Kidney glomerular epithelial cell (primary cell): ENCODE measurements at places on chromosomes 1 and 21.

DNA sequence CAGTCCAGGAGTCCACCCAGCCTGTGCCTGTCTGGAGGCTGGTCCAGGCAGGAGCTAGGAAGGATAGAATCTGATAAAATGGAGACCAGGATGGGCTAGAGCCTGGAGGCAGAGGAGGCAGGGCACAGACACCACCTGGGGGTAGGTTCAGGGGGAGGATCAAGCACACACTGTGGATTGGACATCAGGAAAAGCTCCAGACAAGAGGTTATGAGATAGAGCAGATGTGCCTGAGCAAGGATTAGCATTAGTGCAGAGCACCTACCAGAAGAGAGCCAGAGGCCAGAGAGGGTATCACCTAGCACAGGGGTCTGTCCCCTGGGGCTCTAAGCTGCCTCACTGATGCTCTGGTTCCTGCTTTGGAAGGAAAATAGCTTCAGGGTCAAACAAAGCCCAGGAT lies 216.7 kb upstream of the ZC3H12A start:
- DNase-seq: no peak

GRCh38 chr1:178918308-178918707 lies 47.4 kb upstream of the ANGPTL1 start:
- no peak for DNase-seq

- DNase-seq: no peak
Measured at GRCh38 chr1:113872219-113872935, 865 bp upstream of the PTPN22 start.

- DNase-seq: no peak
Measured at GRCh38 chr1:113938192-113938591, 9.1 kb downstream of the HIPK1 start.

GRCh38 chr1:46077644-46078043 lies 54.8 kb downstream of the PIK3R3 start:
- no peak for DNase-seq

GRCh38 chr1:37944816-37945215 lies 2.0 kb downstream of the INPP5B start:
- DNase-seq: no peak

DNA sequence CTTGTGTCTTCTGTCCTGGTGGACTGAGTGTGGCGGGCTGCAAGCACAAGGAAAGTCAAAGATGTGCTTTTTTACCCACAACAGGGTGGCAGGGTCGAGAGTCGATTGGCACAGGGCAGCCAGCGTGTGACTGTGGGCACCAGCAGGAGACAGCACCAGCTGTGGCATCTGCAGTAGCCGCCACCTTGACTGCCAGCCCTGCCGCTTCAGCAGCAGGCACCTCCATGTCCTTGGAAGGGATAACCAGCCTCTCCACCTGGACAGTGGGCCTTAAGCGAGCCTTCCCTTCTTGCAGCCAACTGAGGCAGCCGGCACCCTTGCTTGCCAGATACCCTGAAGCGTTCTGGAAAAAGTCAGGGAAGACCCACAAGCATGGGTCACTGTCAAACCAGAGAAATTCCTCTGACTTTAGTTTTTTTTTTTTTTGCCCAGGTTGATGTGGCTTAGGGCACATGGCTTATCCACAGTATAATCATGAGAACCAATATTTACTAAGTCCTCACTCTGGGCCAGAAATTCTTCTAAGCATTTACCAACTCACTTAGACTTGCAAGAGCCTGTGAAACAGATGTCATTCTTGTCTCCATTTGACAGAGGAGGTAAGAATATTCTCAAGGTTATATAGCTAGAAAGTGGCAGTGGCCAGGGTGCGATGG lies 30.1 kb upstream of the PTGFRN start:
- no peak for DNase-seq

GRCh38 chr1:108592030-108592759 lies 32.3 kb downstream of the EEIG2 start:
- no peak for DNase-seq

DNA sequence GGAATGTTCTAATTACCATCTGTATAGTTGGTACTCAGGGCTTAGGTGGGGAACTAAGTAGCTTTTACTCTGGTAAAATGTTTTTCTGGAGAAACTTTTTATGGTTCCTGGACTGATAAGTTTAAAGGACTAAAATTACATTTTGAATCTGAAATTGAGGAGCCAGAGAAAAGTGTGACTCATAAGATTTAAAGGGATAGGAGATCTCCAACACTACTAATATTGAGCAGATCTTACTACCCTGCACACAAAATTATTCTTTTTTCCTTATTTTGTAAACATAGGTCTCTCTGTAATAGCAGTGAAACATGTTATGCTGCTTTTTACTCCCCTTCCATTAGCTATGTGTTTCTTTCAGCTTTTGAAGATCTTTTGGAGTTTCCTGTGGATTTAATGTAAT lies 32.5 kb downstream of the MTF2 start:
- DNase-seq: no peak
